Iris pigment epithelial cell (primary cell): ENCODE measurements at places on chromosomes 12 and 14.

DNA sequence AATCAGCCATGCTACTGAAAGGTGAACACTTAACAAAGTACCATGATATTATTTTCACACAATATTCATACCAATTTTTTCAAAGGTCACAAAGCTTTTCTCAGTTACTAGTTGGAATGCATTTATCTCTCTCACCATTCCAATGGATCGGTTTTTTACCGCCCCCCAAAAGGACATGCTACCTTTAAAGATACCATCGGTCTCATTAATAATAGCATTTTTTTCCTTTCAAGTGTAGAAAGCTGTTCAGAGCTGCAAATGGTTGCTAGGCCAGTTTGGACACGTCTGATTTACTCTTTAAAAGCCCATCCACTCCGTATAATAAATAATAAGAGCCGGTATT is 34.9 kb upstream of the STON2 start:
- no peak for DNase-seq

DNA sequence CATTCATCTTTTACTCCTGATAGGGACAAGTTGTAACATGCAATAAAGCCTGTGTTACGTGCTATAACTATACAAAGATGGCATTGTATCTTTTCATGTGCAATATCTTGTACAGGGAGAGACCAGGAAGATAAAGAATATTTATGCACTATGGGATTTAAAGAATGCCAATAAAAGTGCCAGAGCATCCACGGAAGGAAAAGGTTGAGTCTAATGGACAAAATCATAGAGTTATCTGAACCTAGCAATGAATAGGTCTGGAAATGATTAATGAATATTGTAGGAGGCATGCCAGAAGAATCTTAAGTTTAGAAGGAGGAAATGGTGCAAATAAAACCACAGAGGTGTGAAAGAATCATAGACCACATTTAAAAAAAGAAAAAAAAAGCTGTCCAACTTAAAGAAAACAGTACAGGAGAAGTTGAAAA is 263.9 kb downstream of the KCNC2 start:
- DNase-seq = no peak

- DNase-seq = no peak
These were observed 64.7 kb downstream of the CLMN start for GRCh38 chr14:95255013-95255412.

DNA sequence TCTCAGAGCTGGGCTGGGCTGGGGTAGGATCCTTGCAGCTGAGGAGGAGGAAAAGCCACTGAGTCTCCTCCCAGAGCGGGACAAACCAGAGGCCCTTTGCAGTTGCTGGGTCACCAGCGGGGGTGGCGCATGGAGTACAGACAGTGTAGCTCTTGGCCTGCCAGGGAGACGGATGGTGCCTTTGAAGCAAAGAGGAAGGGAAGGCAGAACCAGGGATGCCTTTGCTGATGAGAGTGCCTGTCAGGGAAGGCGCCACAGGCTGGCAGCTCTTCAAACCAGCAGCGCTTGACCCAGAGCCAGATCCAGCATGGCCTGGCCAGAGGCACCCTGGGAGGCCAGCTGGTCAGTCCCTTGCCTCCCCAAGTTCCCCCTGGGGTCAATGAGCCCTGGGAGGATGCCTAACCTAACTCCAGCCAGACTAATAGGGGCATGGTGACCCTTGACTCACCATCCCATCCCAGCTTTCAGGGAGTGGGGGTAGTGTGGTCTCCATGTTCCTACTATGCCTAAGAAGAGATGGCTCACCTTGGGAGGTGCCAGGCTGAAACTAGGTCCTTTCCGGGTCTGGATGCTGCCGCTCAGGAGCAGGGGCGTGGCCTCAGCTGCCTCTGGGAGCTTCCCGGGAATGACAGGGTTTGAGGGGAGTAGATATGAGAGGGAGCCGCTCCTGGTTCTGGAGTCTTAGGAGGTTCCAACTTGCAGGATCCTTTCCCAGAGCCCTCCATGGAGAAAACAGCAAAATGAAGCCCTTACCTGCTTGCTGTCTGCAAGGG is 19.8 kb downstream of the VASH1 start:
- no peak for DNase-seq

- DNase-seq = no peak
These were observed 179.7 kb upstream of the HIF1A start for GRCh38 chr14:61515436-61516117.

DNA sequence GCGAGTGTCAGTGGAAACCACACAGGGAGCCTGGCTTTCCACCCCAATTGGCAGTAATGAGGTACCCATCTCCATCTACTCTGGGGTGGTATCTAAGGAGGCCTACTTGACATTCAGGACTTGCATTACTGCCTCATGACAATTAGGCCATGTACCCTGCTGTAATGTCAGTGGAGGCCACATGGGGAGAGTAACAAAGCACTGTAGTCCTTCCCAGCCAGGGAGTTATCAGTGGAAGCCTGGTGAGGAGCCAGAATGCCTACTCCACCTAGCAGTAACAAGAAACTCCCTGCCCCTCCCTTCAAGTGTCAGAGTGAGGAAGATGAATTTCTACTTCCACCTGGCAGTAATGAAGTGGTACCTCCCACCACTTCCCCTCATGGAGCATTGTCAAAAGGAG is 12.5 kb downstream of the TIMM9 start:
- DNase-seq = peak; percentile 9

DNA sequence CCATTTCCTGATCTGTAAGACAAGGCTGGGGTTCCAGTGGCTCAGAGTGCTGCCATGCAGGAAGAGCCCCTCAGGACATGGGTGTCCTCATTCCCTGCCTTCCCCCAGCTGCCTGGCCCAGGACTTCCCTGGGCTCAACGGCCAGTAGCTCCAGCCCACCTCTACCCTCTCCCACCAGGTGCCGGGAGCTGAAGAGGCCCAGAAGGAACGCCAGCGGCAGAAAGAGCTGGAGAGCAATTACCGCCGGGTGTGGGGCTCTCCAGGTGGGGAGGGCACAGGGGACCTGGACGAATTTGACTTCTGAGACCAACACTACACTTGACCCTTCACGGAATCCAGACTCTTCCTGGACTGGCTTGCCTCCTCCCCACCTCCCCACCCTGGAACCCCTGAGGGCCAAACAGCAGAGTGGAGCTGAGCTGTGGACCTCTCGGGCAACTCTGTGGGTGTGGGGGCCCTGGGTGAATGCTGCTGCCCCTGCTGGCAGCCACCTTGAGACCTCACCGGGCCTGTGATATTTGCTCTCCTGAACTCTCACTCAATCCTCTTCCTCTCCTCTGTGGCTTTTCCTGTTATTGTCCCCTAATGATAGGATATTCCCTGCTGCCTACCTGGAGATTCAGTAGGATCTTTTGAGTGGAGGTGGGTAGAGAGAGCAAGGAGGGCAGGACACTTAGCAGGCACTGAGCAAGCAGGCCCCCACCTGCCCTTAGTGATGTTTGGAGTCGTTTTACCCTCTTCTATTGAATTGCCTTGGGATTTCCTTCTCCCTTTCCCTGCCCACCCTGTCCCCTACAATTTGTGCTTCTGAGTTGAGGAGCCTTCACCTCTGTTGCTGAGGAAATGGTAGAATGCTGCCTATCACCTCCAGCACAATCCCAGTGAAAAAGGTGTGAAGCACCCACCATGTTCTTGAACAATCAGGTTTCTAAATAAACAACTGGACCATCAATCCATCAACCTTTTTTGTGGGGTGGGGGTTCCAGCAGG is 17.6 kb downstream of the AGAP2 start:
- no peak for DNase-seq

GRCh38 chr14:61132894-61133293 is 148.2 kb downstream of the TMEM30B start:
- DNase-seq = no peak

GRCh38 chr14:82490397-82490796 is 956.7 kb upstream of the SEL1L start:
- DNase-seq = no peak

DNA sequence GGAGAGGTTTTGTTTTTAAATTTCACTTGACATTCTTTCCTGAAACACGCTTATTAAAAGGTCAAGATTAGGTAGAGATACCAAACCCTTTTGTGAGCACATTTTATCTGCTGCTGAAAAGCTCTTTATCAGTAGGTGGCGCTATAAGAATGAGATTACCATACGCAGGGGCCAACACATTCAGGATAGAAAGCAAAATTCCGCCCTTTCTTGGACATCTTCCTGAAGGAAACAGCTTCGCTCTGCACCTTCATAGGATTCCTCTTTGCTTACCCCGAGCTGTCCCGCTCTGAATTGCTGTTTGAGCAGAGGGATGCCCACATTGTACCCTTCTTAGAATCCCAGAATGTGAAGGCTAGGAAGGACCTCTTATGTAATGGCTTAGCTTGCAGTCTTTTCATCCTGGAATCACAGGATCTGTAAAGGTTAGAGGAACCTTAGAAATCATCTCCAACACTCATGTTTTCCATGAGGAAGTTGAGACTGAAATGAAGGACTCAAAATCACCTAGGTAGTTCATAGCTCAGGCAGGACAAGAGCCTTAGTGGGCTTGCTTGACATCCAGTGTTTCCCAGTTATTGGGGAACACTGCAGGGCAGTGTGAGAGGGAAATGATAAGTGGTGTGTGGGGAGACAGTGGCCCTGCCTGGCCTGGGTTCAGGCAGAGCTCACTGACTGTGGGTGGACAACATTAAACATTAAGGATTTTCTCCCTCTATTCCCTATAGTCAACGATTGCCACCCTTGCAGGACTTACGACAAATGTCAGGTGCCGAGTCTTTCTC is 38.7 kb upstream of the CRY1 start:
- DNase-seq = peak; percentile 62

GRCh38 chr12:104816845-104817503 is 141.1 kb downstream of the SLC41A2 start:
- peak; percentile 10 for DNase-seq

DNA sequence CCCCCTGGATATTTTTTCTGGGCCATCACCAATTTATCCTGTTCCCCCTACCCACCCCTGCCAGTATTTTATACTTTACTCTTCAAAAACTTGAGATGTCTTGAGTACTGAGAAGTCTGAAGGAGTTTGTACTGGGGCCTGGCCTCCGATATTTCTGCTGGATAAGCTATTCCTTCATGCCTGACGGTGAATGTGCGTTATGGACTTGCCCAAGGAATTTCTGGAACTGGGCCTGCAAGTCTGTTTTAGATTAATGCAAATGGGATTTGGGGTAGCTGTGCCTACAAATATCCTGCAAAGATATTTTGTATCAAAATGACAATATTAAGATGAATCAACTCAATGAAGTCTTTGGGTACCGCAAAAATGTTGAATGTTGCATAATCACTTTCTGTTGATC is at the start of gene PTCSC3:
Gene PTCSC3, minus strand, starts transcription at position 199 of the 400 bp plus-strand sequence.
- peak; percentile 1 for DNase-seq
